ENCODE measurements at places on chromosomes 11 and 22. TPM values are rescaled to one million over a fixed set of nuclear protein-coding genes. Genes with fewer than 3 reads are reported as not detected.

DNA sequence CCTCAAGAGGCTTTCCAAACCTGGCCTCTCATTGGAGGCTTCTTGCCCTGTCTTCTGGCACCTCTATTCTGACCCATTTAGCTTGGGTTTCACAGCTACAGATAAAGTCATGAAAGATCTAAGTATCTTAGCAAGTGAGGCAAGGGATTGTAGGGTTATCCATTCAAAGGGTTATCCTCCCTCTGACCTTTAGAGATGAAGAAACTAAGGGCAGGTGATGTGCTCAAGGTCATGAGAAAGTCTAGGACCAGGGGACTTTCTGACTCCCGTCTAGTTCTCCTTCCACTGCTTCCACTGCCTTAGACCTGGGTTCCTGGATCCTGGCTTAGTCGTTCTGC is 7.2 kb downstream of the PHOX2A start:
- peaks cover 23% of the 10 kb centered on the region for H3K36me3 ChIP-seq
- no peak for DNase-seq
- peaks cover 15% of the 10 kb centered on the region for H3K27me3 ChIP-seq
- no peak overlapping the region for H3K4me3 ChIP-seq
- H3K27ac ChIP-seq, result no peak overlapping the region
- H3K4me1 ChIP-seq, result peaks cover 11% of the 10 kb centered on the region

DNA sequence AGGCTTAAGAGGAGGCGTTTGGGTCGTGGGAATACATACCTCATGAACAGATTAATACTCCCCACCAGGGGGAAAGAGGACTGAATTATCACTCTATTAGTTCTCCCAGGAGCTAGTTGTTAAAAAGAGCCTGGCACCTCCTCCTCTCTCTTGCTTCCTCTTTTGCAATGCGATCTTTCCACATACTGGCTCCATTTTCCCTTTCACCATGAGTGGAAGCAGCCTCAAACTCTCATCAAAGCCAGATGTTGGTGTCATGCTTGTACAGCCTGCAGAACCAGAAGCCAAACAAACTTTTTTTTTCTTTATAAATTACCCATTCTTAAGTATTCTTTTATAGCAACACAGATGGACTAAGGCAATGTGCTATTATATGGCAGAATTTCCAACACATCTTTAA is 258.5 kb downstream of the FAM76B start:
- H3K27ac ChIP-seq, result no peak overlapping the region
- H3K4me1 ChIP-seq, result no peaks in the 10 kb centered on the region
- DNase-seq, result no peak
- no peaks in the 10 kb centered on the region for H3K27me3 ChIP-seq
- no peak overlapping the region for H3K4me3 ChIP-seq

GRCh38 chr22:47439643-47440265 is 677.3 kb downstream of the TBC1D22A start:
- no peaks in the 10 kb centered on the region for H3K27me3 ChIP-seq
- DNase-seq, result no peak
- H3K27ac ChIP-seq, result no peak overlapping the region
- H3K4me3 ChIP-seq, result no peak overlapping the region
- H3K36me3 ChIP-seq, result no peaks in the 10 kb centered on the region

DNA sequence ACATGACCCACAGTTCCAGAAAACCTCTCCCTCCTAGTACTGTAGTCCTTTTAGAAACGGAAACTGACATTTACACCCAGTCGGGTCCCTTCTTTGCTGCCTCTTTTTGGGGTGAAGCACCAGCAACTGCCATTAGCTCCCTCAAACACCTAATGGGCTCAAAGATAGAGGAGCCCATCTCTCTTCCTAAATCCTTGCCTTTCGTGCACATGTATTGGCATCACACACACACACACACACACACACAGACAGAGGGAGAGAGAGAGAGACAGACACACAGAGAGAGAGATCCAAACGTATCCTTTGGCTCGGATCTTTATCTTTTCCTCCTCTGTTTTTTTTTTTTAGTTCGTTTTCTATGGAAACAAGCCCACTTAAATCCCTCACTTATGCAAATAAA is 716 bp downstream of the GRM5 start:
- no peaks in the 10 kb centered on the region for H3K27me3 ChIP-seq
- no peak overlapping the region for H3K4me3 ChIP-seq
- H3K4me1 ChIP-seq, result no peaks in the 10 kb centered on the region
- no peak overlapping the region for H3K27ac ChIP-seq

DNA sequence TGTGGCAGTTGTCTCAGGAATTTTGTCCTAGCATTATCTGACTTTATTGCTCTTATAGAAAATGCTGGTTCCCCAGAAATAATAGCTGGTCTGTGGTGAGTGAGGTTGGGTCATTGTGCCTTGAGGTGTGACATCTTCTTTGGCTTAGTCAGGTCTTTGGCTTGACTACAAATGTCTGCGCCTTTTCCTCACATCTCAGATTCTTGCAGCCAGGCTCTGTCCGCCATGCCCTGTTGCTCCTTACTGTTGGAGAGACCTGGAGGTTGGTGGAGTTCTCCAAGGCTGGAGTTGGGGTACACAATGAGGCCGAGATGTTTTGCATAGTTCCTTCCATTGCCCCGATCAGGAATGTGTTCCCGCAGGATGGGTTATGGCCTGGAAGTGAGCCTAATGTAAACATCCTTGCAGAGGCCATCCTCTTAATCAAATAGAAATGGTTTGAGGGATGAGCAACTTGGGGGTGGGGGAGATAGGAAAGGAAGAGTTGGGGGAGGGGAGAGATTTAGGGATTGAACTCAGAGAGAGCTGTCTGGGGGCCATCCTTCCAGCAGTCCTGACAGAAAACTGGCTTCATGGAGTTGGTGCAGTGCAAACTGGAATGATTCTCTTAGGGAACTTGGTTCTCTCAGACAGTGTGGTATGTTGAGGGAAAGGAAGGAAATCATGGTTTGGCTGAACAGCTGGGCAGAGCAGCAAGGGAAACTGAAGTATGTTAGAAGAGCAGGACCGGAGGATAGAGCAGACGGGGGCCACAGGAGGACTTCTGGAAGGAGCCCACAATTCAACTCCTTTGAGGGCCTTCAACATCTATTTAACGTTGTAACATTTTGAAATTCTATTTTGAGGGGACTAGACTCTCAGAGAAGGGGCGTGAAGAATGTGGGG is 49.9 kb downstream of the ZBTB16 start:
- H3K4me3 ChIP-seq, result no peak overlapping the region
- no peak overlapping the region for H3K27ac ChIP-seq
- DNase-seq, result no peak
- H3K4me1 ChIP-seq, result peaks cover 13% of the 10 kb centered on the region
- H3K27me3 ChIP-seq, result peaks cover 3% of the 10 kb centered on the region
- H3K36me3 ChIP-seq, result no peaks in the 10 kb centered on the region

DNA sequence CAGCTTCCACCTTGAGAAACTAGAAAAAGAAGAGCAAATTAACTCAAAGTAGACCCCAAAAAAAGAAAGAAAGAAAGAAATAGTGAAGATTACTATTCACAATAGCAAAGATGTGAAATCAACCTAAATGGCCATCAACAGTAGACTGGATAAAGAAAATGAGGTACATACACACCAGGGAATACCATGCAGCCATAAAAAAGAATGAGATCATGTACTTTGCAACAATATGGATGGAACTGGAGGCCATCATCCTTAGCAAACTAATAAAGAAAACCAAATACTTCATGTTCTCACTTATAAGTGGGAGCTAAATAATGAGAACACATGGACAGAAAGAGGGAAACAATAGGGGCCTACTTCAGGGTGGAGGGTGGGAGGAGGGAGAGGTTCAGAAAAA is 13.8 kb downstream of the CD3D start:
- H3K36me3 ChIP-seq, result no peaks in the 10 kb centered on the region
- DNase-seq, result no peak
- peaks cover 10% of the 10 kb centered on the region for H3K4me1 ChIP-seq

DNA sequence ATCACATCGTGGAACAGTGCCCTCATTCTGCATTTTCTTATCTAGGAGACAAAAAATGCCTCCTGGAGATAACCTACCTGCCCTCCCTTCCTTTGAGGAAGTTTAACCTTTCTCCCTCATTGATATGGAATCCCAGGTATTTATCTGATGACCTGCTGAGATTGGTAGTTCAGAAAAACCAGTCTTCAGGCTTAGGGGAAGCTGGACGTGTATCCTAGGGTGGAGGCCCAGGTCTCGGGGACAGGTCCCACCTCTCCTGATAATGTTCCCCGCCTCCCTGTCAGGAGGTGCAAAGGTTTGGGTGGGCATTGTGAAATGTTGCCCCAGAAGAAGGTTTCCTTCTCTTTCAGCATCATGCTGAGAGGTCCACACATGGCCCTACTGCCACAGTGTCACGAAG is 186.9 kb upstream of the NAV2 start:
- H3K27me3 ChIP-seq, result no peaks in the 10 kb centered on the region
- H3K4me1 ChIP-seq, result no peaks in the 10 kb centered on the region

- H3K27me3 ChIP-seq, result no peaks in the 10 kb centered on the region
- no peak overlapping the region for H3K27ac ChIP-seq
- no peaks in the 10 kb centered on the region for H3K4me1 ChIP-seq
- DNase-seq, result no peak
These were observed 472.9 kb downstream of the DLG2 start for GRCh38 chr11:85154294-85154693.

DNA sequence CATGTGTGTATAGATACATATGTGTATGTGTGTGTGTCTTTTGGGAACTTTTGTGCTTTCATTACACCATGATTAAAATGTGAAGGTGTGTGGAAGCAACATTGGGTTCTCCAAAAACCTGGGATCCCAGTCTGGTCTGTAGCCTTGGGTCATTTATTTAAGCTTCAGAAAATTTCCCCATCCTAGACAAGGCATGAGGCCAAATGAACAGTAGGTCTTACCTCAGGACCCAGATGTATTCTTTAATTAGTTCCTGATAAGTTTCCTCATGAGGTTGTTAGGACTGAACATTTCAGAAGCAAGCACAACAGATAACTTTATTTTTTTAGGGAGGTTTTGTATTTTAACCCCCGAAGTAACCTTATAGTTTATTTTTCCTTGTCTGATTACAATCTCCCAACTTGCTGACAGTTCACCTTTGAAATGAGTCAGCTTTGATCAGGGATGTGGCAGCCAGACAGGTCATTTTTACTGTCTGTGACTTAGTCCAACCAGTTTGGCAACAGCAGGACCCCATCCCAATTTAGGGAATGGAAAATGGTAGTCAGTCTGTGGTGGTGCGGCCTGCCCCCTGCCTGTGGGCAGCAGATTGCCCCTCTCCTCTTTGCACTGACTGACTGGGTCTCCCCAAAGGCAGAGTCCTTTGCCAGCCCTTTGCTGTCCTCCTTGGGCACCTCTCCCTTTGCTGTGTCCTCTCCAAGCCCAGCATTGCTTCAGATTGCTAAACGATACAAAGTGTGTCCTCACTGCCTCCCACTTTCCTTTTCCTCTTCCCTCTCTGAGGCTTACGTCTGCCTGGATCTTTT is 88.3 kb downstream of the NAV2 start:
- H3K4me1 ChIP-seq, result no peaks in the 10 kb centered on the region
- H3K27ac ChIP-seq, result no peak overlapping the region
- no peak overlapping the region for H3K4me3 ChIP-seq
- H3K27me3 ChIP-seq, result no peaks in the 10 kb centered on the region

GRCh38 chr22:50657925-50658324 is 14.7 kb upstream of the SHANK3 start:
- no peak for DNase-seq
- H3K27me3 ChIP-seq, result no peaks in the 10 kb centered on the region
- H3K36me3 ChIP-seq, result no peaks in the 10 kb centered on the region
- H3K4me1 ChIP-seq, result no peaks in the 10 kb centered on the region

DNA sequence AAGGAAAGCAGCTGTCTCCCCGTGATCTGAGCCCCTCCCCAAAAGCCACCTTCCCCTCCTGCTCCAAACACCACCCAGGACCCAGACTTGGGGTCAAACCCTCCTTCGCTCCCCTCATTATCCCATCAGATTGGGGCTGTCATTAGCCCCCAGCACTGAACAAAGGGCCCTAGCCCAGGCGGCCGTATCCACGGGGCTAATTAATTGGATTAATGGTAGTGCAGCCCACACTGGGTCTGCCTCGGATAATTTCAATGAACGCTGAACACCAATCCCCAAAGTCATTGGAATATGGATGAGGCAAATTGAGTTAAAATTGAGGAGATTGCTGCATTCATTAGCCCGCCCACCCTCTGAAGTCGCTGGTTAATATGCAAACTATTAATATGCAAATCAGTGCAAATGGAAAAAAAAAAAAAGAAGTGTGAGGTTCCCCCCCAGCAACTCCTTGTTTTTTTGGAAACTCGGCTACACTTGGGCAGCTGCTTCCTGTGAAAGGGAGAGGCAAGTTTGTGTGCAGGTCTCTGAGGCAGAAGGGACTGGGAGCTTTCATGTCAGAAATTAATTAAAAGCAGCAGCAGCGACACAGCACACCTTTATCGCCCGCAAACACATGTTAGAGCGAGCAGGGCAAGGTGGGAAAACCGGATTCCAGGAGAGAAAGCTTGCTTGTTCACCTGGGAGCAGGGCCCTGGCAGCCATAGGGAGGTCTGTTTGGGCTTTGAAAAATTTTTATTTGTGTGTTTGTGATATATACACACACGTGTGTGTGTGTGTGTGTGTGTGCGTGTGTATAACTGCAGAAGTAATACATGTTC is 517.8 kb downstream of the MIAT start:
- no peak overlapping the region for H3K27ac ChIP-seq
- H3K4me1 ChIP-seq, result no peaks in the 10 kb centered on the region
- no peak overlapping the region for H3K4me3 ChIP-seq
- no peaks in the 10 kb centered on the region for H3K27me3 ChIP-seq

GRCh38 chr11:74354036-74354435 is 42.6 kb upstream of the P4HA3 start:
- H3K36me3 ChIP-seq, result no peaks in the 10 kb centered on the region
- no peaks in the 10 kb centered on the region for H3K4me1 ChIP-seq
- H3K4me3 ChIP-seq, result no peak overlapping the region
- H3K27me3 ChIP-seq, result no peaks in the 10 kb centered on the region

- H3K4me1 ChIP-seq, result no peaks in the 10 kb centered on the region
- no peaks in the 10 kb centered on the region for H3K36me3 ChIP-seq
These were observed 139.9 kb downstream of the PARVA start for GRCh38 chr11:12517306-12517705.

DNA sequence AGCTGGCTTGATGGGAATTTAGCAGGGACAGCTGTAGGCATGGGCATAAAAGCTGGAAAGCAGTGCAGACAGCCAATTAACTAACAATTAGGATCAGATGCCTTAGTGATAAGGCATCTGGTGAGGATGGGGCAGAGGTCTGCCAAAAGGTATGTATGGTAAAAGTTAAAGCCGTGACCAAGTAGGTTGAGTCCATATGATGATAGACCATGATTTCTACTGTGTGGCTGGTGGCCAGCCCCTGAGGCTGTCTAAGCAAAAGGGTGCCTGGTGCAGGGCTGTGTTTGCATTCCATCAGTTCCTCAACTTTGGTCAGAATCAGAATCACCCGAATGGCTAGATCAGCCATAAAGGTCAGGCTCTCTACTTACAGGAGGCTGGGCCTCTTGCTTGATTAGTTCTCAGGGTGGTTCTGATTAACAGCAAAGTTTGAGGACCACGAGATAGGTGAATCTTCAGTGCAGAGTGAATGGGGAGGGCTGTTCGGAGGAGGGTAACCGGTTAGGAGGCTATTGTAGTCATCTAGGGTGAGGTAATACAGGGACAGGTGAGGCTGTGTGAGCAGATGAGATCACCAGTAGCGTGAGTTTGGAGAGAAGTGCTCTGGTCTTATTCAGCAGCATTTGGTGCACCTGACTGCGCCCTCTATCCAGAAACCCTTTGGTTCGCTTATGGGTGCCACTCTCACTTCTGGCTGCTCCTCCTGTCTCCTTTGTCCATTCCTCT is 27.2 kb downstream of the PPFIBP2 start:
- peaks cover 19% of the 10 kb centered on the region for H3K4me1 ChIP-seq
- H3K27me3 ChIP-seq, result no peaks in the 10 kb centered on the region
- no peak for DNase-seq
- no peak overlapping the region for H3K27ac ChIP-seq

The PVALB gene
- not detected for total RNA-seq

The RIMBP3B gene
- 0.39 TPM for total RNA-seq

The APOL5 gene
- not detected for total RNA-seq

The MS4A1 gene
- 1.2 TPM for total RNA-seq

The LDLRAD3 gene
- 0.09 TPM for total RNA-seq

The ASRGL1 gene
- 6.1 TPM for total RNA-seq

Data from CD8-positive, alpha-beta memory T cell (primary cell).